Left ventricle myocardium inferior (tissue), 1 donor: ENCODE measurements at places on chromosomes 2 and 18. TPM values are rescaled to one million over a fixed set of nuclear protein-coding genes. Genes with fewer than 3 reads are reported as not detected.

DNA sequence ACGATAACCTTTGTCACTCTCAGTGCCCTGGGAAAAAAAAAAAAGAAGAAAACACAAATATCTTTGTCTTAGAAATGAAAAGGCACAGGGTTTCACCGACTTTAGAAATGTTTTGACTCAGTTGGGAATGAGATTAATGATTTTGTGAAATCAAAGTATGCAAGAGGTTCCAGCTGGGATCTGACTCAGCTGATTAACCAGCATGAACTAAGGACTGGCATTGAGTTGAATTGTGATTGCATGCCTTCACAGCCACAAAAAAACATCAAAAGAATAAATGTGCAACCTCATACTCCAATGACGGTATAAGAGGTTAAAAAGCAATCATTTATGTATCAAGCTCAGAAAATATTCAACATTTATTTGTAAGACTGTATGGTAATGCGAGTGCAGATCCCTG is 566.6 kb upstream of the DSEL start:
- H3K27me3 ChIP-seq: no peaks in the 10 kb centered on the region
- no peaks in the 10 kb centered on the region for H3K36me3 ChIP-seq
- no peak overlapping the region for H3K4me3 ChIP-seq
- no peak overlapping the region for H3K27ac ChIP-seq

GRCh38 chr2:122545821-122546220 is 790.4 kb downstream of the TSN start:
- no peak for DNase-seq
- H3K27ac ChIP-seq: no peak overlapping the region
- no peaks in the 10 kb centered on the region for H3K4me1 ChIP-seq
- no peaks in the 10 kb centered on the region for H3K36me3 ChIP-seq
- no peak overlapping the region for H3K4me3 ChIP-seq
- no peaks in the 10 kb centered on the region for H3K27me3 ChIP-seq

GRCh38 chr2:68796295-68796905 is 61.8 kb downstream of the ARHGAP25 start:
- peaks cover 5% of the 10 kb centered on the region for H3K27me3 ChIP-seq

- peaks cover 35% of the 10 kb centered on the region for H3K27me3 ChIP-seq
- DNase-seq: no peak
- no peak overlapping the region for H3K4me3 ChIP-seq
- H3K36me3 ChIP-seq: no peaks in the 10 kb centered on the region
- H3K27ac ChIP-seq: no peak overlapping the region
Measured at GRCh38 chr2:127092306-127092705, 14.6 kb downstream of the BIN1 start.

DNA sequence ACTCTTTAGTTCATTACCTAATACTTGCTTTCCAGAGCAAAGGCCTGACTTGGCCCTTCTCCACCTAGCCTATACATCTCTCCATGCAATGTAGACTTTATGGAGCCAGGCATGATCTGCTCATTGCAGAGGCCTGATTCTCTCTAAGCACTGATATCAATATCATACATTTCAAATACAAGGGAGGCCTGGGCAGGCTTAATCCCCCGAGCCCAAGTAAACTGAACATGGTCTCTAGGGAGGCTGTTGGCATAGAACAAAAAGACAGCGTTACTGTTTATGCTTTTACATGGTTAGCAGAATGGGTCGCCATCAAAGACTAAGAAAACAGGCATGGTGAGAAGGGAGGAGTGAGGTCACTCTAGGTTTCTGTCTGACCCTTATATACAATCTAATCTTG is 695.1 kb downstream of the ZEB2 start:
- peaks cover 5% of the 10 kb centered on the region for H3K4me1 ChIP-seq
- H3K36me3 ChIP-seq: no peaks in the 10 kb centered on the region
- H3K4me3 ChIP-seq: no peak overlapping the region
- DNase-seq: no peak
- no peak overlapping the region for H3K27ac ChIP-seq
- H3K27me3 ChIP-seq: no peaks in the 10 kb centered on the region

DNA sequence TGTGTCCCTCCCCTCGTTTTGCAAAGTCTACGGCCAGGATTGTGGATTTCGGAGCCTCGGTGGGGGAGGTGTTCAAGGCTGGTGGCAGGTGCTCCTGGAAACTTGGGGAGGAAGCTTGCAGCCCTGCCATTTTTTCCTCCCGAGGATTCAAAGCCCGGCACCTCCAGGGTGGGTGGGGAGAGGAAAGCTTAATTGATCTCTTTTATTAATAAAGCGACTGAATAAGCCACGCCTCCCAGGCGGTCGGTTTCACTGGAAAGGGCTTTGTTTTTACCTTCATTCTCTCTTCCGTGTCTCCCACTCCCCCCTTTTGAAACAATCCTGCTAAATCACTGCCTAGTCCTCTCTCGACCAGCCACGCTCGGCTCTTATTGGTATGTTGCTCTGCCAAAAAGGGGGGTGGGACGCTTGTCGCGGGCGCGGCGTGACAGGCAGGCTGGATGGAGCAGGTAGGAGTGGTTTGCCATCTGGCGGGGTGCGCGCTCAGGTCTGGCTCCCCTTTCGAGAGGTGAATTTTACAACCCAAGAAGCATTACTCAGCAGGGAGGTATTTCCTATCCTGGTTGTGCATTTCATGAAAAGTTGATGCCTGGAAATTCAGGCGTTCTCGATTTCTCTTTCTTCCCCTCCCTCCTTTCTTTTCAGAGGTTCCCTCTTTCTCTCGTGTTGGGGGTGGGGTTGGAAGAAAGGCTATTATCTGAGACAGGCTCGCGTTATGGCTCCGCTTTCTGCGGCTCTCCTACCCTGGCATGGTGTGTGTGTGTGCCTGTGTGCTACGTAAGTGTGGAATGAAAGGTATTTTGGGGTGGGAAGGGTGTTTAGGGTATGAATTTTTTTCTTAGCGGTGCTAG is 1.4 kb downstream of the NEDD4L start:
- H3K36me3 ChIP-seq: no peaks in the 10 kb centered on the region
- no peak for DNase-seq
- H3K4me3 ChIP-seq: peak overlapping the region; percentile 91

GRCh38 chr2:95007822-95008221 is 17.7 kb upstream of the MAL start:
- H3K27me3 ChIP-seq: peaks cover 19% of the 10 kb centered on the region
- peaks cover 9% of the 10 kb centered on the region for H3K4me1 ChIP-seq
- H3K27ac ChIP-seq: peak overlapping the region; percentile 76
- H3K36me3 ChIP-seq: no peaks in the 10 kb centered on the region
- no peak overlapping the region for H3K4me3 ChIP-seq

DNA sequence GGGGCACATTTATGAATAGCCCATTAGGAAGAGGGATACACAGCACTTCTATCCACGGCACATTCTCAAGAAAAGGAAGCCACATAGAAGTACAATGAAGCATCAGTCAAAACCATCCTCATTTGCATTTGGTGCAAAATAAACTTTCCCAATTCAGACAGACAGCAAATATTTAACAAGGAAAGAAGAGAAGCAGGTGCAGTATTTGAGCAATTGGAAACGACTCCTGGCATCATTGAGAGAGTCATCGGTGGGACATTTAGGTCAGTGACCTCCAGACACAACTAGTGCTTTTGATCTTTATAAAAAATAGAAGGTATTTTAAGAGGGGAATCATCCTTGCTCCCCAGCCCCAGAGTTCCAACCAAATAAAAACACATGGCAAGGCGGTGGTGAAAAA is 118.0 kb downstream of the MREG start:
- no peaks in the 10 kb centered on the region for H3K36me3 ChIP-seq
- H3K27ac ChIP-seq: no peak overlapping the region
- no peak for DNase-seq
- H3K27me3 ChIP-seq: no peaks in the 10 kb centered on the region
- H3K4me3 ChIP-seq: no peak overlapping the region

DNA sequence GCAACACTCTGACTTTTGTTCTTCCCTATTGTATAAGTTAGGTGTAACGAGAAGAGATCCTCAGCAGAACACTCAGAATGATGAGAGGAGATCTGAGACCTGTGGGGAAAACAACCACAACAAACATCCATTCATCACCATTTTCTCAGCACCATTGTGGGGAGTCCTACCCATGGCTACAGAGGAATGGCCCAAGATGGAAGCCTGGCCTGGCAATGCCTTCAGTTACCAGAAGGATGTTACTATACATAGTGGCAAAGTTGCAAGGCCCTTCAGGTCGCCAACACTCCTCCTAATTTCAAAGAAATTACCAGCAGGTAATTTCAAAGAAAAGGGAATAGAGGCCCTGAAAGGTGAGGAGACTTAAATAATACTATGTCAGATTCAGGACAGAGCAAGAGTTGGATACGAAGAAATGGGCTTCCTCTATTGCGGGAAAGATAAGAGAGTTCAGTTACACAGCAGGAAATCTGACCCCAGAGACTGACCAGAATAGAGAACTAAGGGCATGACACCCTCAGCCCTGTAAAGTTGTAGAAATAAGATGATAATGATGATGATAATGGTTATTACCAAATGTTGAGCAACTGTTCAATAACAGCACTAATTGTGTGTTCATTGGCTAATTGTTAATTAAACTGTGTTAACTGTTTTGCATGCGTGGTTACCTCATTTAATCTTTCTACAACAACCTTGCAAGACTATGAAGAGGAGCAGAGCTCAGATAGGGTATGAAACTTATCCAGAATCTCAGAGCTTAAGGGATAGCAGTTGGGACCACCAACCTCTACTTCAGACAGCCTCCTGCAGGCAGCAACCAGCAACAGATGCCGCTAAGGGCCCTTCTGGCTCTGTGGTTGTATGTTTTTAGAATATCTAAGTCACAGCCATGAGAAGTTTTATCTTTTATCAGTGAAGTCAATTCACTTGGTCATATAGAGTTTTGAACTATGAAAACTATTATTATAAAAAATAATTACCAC is 37.5 kb downstream of the DHRS9 start:
- no peak for DNase-seq
- no peaks in the 10 kb centered on the region for H3K27me3 ChIP-seq
- no peaks in the 10 kb centered on the region for H3K36me3 ChIP-seq
- H3K4me3 ChIP-seq: no peak overlapping the region
- no peaks in the 10 kb centered on the region for H3K4me1 ChIP-seq
- H3K27ac ChIP-seq: no peak overlapping the region

DNA sequence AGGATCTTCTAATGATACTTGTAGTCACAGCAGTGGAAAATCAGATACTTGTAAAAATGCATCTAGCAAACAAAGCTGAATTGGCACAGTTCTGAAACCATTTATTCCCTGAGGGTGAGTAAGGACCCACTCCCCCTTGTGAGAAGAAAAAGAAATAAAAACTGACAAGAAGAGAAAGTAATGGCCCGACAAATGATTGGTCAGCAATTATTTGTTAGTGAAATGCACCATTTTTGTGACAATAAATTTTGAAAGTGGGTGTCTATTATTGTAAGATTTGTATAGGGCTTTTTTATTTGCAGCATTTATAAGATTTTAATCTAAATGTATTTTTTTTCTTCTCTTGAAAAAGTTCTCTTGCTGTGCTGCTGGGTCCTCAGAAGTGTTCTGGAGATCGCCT is 600.8 kb downstream of the STK39 start:
- no peaks in the 10 kb centered on the region for H3K27me3 ChIP-seq
- no peak overlapping the region for H3K4me3 ChIP-seq
- no peaks in the 10 kb centered on the region for H3K36me3 ChIP-seq

- H3K27ac ChIP-seq: no peak overlapping the region
- H3K4me3 ChIP-seq: no peak overlapping the region
- no peaks in the 10 kb centered on the region for H3K27me3 ChIP-seq
- no peak for DNase-seq
- no peaks in the 10 kb centered on the region for H3K4me1 ChIP-seq
Measured at GRCh38 chr2:127471286-127471988, 53.2 kb downstream of the PROC start.

DNA sequence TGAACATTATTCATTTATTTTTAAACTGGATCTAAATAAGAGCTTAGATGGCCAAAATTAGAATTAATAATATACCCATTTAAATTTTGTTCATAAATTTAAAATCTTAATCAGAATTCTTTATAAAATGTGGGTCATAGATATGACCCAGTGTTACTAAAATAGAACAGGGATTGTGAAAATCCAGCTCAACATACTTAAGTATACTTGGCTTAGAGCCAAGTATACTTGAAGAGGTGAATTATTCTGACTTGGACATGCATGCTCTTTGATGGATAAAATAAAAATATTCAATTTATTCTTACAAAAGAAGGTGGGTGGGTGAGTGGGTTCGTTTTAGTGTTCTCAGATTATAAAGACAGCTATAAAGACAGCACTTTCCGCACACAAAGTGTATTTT is 70.7 kb downstream of the SPOPL start:
- DNase-seq: no peak
- H3K27ac ChIP-seq: no peak overlapping the region
- no peak overlapping the region for H3K4me3 ChIP-seq
- H3K27me3 ChIP-seq: no peaks in the 10 kb centered on the region
- H3K36me3 ChIP-seq: peaks cover 54% of the 10 kb centered on the region
- H3K4me1 ChIP-seq: peaks cover 13% of the 10 kb centered on the region

- H3K4me1 ChIP-seq: no peaks in the 10 kb centered on the region
- H3K36me3 ChIP-seq: no peaks in the 10 kb centered on the region
- no peak overlapping the region for H3K27ac ChIP-seq
- H3K27me3 ChIP-seq: peaks cover 30% of the 10 kb centered on the region
Measured at GRCh38 chr2:129656081-129656598, 323.3 kb upstream of the RAB6C start.

DNA sequence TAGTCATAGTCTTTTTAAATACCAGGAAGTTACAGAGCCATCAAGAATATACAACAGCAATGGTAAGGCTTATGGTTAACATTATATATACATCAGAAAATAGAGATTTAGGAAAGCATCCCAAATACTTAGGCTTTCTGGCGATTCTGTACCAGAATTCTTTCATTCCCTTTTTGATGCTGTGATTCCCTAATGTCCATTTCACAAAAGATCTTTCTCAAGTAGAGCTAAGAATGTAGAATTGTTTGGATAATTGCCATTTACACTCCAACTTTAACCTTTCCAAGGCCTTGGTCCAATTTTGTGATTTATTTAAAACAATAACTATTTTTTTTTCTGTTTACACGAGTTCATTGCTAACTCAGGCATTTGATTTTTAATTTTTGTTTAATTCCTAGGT is 422.2 kb downstream of the MTX2 start:
- no peak overlapping the region for H3K27ac ChIP-seq
- no peak for DNase-seq
- no peak overlapping the region for H3K4me3 ChIP-seq
- no peaks in the 10 kb centered on the region for H3K36me3 ChIP-seq

GRCh38 chr2:133412694-133413093 is 155.6 kb downstream of the NCKAP5 start:
- DNase-seq: no peak
- H3K27ac ChIP-seq: no peak overlapping the region
- H3K4me3 ChIP-seq: no peak overlapping the region
- peaks cover 32% of the 10 kb centered on the region for H3K4me1 ChIP-seq
- H3K36me3 ChIP-seq: no peaks in the 10 kb centered on the region
- H3K27me3 ChIP-seq: no peaks in the 10 kb centered on the region

The MAPK4 gene
- total RNA-seq: 21.7 TPM

The FHOD3 gene
- total RNA-seq: 346 TPM

The TCF7L1 gene
- 7.0 TPM for total RNA-seq

The OSR1 gene
- total RNA-seq: 2.7 TPM

The UGT1A5 gene
- total RNA-seq: not detected

The TMEM37 gene
- total RNA-seq: 2.4 TPM

The RTP5 gene
- total RNA-seq: not detected

The CD8A gene
- 0.63 TPM for total RNA-seq
